ENCODE measurements at places on chromosomes 6 and 20. TPM values are rescaled to one million over a fixed set of nuclear protein-coding genes. Genes with fewer than 3 reads are reported as not detected.

Gene IYD
- not detected for total RNA-seq

Gene OR2J3
- total RNA-seq: not detected

Gene TMEM63B
- total RNA-seq: 32.4 TPM

Gene RPP21
- 152 TPM for total RNA-seq

DNA sequence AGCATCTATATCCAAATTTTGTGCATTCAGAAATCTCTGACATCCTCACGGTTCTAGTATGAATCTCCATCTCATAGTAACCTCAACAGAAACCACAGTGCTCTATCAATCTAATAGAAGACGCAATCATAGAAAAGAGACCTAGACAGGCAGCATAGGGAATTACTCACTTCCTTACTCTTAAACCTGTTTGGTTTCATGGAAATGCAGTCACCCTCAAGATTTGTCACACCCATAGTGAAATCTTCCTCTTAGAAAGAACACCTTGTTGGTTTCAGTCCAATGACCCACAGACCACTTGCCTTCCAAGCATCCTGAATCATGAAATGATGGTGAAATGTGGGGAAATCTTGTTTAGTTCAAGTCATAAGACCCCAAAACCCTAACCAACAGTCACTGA is 166.1 kb upstream of the PRDM1 start:
- DNase-seq: no peak

DNA sequence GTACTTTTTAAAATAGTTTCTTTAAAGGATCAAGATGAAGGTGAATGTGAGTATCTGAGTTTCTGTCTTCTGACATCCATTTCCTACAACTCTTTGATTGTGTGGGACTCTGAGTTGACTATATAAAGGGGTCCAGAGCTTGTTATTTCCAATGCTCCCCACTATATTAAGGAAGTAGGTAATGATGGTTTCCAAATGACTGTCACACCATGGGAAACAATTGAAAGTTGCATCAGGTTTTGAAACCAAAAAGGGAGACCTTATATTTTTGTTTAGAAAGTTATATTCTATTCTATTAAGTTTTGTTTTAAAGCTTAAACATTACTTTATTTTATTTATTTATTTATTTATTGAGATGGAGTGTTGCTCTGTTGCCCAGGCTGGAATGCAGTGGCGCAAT is 11.2 kb downstream of the CASS4 start:
- DNase-seq: no peak

- DNase-seq: no peak
Observed at GRCh38 chr6:140082867-140083297, 708.4 kb upstream of the CITED2 start.

DNA sequence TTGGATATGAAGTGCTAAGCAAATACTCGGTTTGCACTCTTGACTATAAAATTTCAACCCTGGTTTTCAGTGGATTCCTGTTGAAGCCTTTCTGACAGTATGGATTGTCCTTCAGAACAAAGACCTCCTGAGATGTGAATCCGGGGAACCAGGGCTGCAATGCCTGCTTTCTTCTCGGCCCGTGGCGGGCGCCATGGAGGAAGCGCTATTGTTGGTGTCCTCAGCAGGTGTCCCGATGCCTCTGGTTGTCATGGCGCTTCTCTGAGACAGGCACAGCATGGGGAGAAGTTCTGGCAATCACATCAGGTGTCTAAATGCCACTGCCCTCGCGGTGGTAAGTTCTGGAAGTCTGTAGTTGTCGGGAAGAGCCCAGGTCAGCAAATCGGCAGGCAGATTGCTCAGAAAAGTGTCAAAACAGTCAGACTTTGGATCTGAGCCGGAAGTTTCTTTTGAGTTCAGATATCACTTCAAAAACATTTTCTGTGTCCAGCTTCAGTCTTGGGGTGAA is 188.5 kb downstream of the CDH4 start:
- no peak for DNase-seq

GRCh38 chr6:44224965-44225305 is 1.5 kb downstream of the SLC29A1 start:
- DNase-seq: no peak

DNA sequence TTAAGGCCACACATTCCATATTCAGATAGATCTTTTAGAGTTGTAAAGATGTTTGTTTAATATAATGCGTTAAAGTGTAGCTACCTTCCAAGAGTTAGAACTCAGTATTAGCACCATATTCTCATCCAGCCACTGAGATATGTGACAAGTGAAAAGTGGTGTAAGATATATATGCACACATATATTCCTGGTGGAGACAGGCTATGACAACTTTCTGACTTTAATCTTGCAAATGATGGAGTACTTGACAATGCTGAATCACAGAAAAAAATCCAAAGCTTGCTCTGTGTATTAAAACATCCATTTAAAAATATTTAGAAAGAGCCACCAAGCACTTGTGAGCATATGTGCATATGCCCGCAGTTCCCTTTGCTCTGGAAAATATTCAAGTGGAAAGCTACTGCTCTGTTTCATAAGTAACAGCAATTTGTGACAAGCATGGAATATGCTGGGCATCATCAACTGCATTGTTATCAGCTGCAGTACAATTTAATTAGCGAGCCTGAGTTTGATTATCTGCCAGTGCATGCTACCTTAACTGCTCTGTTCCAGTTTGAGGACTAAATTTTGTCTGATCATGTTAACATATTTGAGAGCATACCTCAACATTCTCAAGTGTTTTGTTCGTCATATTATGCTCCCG is 64.8 kb downstream of the VIP start:
- DNase-seq: no peak

Data from vagina (tissue), 2 donors.